ENCODE measurements at places on chromosomes 13 and 19. TPM values are rescaled to one million over a fixed set of nuclear protein-coding genes. Genes with fewer than 3 reads are reported as not detected.

The SPACA4 gene
- total RNA-seq: not detected

The CSNK1A1L gene
- total RNA-seq: not detected

The ZGLP1 gene
- total RNA-seq: 3.4 TPM

The SOX1 gene
- not detected for total RNA-seq

The ZNF729 gene
- not detected for total RNA-seq

The PRSS57 gene
- not detected for total RNA-seq

The C19orf73 gene
- 0.92 TPM for total RNA-seq

The ZNF223 gene
- not detected for total RNA-seq

The ZNF723 gene
- not detected for total RNA-seq

The FLT1 gene
- 1.3 TPM for total RNA-seq

GRCh38 chr13:39406688-39407087 lies 196.3 kb downstream of the LHFPL6 start:
- DNase-seq: no peak

GRCh38 chr13:41883147-41883546 lies 77.8 kb downstream of the VWA8 start:
- no peak for DNase-seq

GRCh38 chr13:27617881-27618321 lies 2.4 kb downstream of the LNX2 start:
- DNase-seq: no peak

- no peak for DNase-seq
Measured at GRCh38 chr13:72181661-72182060, 314.7 kb upstream of the DACH1 start.

GRCh38 chr13:73358606-73359095 lies 299.8 kb downstream of the KLF5 start:
- no peak for DNase-seq

- peak; percentile 99 for DNase-seq
Measured at GRCh38 chr19:55385724-55386492, at the start of gene RPL28. Gene RPL28, plus strand, starts transcription at chr19:55385932. Its CDS starts 426 bp downstream, at chr19:55386358.

DNA sequence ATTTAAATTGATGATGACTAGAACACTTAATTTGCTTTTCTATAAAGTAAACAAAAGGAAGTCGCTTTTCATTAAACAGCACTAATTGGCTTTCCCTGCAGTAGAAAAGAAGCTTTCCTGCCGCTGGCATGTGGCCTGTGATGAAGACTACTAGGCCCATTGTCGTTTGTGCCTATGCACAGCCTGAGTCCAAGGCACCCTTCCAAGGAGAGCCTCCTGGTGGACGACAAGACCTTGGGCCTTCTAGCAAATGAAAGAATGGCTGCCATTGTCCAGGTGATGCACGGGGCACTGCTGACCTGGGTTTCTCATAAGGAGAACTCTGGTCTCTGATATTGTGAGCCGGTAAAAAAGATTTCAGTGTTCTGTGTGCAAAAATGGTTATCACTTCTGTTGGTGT lies 233.0 kb downstream of the COL4A1 start:
- DNase-seq: no peak

DNA sequence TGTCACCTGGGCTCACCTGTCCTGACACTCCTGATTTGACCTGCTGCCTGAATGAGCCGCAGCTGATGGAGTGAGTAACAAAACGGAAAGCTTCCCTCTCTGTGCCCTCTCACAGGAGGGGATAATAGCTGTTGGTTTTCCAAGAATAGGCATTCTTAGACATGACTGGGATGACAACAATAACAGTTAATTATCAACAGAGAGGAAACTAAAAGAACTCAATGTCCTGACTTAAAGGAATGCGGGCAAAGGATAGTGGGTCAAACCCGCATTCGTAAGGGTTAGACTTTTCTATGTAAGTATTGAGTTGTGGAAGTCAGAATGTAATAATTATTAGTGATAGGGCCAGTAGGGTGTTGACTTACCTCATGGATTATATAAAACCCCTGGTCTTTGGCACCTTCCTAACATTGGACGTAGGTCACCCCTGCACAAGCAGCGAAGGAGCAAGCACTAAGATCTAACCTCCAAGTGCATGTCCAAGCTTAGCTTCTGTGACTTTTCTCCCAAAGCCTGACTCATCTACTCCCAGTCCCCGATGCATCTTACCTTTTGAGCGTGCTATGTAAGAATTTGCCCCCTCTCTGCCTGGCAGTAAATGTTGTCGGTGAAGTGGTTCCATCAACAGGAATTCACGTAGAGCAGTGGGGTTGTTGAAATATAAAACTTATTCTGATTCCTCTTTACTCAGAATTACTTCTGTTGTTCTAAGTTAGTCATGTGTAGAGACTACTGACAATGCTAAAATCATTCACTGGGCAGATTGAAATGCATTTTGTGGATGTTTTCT lies 442.3 kb downstream of the FGF9 start:
- no peak for DNase-seq

GRCh38 chr13:113065406-113066141 lies 40.0 kb upstream of the F7 start:
- no peak for DNase-seq

DNA sequence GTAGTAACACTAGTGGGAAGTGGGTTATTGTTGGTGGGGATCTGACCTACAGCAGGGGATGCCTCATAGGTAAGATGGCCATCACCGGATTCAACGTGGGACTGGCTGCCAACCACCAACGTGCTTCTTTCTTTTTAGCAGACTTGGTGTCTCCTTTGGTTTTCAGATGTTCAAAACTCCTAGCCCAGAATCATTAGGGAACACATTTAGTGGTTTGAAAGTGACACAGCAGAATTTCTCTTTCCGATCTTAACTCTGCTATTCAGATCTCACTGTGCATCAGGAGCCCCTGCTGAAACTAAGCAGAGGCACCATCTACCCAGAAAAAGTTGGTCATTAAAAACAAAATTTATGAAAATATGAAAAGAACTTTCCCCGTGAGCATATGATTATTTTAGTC lies 36.7 kb upstream of the PCDH8 start:
- DNase-seq: no peak

- peak; percentile 59 for DNase-seq
Measured at GRCh38 chr19:1747285-1748114, 5.8 kb upstream of the ONECUT3 start.

DNA sequence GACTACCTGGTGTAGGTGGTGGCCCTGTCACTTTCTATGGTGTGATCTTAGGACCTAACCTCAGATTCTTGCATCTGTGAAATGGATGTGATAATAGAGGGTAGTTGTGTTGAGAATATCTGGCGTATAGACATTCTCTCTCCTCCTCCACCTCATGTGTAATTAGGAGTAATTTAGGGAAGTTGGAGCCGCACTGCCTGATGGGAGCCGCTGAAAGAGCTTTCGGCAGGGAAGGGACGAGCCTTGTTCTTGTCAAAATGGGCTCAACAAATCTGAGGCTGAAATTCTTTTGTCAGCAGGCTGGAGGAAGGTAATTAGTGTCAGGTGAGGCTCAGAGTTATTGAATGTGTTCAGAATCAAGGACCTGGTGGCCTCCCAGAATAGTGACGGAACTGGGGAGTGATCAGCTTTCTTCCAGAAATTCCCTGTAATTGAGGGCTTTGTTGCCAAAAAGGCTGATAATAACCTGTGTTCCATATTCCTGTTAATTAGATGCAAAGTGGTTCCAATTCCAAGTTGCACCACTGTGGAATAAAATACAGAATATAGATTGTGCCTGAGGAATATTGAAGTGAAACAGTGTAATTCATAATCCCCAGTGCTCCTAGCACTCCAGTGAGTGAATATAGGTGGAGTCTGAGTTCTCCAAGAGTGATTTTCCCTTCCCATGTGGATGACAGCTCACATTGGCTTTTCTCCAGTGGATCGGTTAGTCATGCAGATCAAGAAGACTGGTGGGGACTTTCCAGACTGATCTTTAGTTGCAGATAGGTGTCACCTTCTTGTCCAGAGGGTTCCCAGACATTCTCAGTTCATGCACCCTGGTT lies 47.5 kb downstream of the SPATA13 start:
- DNase-seq: no peak

- no peak for DNase-seq
Measured at GRCh38 chr19:5826531-5827341, 12.8 kb downstream of the FUT6 start.

DNA sequence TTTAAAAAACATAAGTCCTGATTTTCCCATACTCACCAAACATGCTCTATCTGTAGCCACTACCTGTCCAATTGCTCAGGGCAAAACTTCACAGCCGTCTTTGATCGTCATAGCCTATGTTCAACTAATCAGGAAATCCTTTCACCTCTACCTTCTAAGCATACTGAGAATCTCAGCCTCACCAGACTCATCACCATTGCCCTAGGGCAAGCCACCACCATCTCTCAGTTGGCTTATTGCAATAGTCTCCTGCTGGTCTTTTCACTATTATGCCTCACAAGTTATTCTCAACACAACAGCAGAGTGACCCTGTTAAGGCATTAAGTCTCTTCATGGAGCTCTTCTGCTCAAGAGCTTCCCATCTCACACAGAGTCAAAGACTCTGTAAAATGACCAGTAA lies 260.4 kb upstream of the MAB21L1 start:
- no peak for DNase-seq

DNA sequence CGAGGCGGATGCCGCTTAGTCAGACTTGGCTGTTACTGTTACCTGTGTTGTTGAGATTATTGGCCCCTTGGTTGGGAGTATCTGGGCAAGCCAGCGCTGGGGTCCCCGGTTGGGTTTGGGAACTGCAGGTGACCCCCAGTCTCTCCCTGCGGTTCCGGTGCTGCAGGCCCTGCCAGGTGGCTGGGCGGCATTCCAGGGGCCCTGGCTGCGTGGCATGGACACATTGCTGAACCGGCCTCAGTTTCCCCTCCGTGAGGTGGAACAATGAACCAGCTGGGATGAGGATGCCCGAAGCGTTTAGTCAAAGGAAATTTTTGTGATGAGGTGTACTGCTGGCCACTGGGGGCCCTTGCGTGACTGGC lies 538 bp downstream of the B3GNT3 start:
- DNase-seq: no peak

DNA sequence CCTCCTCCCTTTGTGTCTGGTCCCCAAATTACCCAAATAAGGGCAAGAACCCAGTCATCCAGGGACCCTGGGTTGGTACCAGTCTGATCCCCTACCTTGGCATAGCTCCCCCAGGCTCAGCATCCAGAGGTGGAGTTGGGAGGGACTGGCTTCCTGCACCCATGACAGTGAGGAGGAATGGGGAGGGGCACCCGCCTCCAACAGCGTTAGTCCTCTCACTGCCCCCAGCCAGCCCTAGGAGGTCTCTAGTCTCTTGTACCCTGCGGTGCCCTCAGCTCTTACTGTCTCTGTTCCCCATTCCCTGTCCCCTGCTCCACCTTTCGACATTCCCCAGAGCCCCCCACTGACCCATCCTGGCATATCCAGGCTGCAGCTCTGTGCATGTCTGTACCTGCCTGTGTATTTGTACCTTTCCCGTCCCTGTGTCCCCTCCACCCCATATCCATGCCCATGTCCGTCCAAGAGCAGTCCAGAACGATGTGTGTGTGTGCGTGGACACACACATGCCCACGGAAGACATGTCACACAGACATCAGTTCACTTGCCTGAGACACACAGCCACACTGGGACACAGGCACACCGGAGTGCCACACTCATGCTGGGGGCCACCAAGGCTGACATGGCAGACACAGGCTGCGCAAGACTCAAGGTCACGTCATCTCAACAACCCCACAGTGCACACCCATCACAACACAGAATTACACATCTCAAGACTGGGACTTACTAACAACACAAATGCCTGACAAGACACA lies 17.8 kb downstream of the ERFL start:
- DNase-seq: no peak

DNA sequence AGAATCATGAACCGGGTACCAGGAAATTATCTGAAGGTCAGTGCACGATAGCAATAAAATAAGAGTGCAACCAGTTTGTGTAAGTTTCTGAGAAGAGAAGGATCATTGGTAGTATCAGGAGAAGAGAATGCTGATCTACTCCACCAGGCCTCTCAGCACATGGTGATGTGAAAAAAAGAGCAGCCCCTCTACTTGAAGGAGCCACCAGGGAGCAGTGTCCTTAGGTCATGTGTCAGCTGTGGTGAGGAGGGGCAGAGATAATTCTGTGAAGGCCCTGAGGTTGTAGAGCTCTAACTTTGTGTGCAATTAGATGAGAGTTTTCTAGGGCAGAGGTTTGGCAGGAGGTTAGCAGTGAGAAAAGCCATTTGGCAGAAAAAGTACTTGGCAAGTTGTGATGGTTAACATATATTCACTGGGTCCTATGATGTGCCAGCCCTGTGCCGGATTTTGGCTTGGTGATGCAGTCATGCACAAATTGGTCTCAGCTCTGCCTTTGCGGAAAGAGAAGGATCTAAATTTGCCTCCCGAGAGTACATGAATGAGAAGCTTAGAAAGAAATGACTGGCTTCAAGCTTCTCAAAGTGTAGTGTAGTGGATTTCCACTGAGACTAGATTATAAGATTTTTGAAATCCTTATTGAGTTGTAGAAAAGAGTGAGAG lies 19.2 kb upstream of the ZC3H13 start:
- no peak for DNase-seq

DNA sequence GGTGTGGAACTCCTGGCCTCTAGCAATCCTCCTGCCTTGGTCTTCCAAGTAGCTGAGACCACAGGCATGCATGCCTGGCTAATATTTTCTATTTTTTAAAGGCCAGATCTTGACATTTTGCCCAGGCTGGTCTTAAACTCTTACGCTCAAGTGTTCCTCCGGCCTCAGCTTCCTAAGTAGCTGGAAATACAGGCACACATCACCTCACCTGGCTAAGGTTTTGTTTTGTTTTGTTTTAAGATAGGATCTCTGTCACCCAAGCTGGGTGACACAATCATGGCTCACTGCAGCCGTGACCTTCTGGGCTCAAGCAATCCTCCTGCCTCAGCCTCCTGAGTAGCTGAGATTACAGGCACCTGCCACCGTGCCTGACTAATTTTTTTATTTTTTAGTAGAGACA lies 5.5 kb upstream of the RLN3 start:
- no peak for DNase-seq

DNA sequence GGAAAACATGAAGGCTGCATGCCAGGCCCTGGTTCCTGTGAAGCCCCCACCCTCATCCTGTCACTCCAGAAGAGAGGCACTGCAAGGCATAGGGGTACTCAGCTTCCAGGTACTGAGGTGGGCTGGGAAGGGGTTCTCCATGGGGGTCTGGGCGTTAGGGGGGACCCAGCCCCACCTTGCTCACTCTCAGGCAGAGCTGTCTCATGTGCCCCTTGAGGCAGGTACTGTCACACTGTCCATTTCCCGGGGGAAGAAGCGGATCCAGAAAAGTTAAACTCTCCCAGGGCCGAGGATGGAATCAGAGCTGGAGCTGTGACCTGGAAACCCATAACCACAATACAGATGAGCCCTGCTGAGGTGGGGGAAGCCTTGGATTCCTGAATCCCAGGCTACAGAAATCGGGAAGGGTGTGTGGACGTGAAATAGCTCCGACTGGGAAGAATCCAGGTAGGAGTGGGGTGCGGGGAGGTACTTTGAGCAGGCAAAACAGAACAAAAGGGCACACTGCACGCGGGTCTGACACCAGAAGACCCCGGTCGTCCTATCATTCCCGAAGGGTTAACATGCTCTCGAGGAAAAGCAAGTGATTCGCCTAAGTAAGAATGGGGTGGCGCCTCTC lies 540 bp upstream of the USE1 start:
- no peak for DNase-seq

- DNase-seq: no peak
Measured at GRCh38 chr19:44799627-44800346, 9.1 kb upstream of the BCAM start.

GRCh38 chr19:13099073-13099999 lies 3.3 kb downstream of the LYL1 start:
- DNase-seq: peak; percentile 87

- DNase-seq: no peak
Measured at GRCh38 chr13:34070544-34071303, 252.8 kb downstream of the RFC3 start.
